ENCODE measurements at places on chromosomes 1 and 21.

DNA sequence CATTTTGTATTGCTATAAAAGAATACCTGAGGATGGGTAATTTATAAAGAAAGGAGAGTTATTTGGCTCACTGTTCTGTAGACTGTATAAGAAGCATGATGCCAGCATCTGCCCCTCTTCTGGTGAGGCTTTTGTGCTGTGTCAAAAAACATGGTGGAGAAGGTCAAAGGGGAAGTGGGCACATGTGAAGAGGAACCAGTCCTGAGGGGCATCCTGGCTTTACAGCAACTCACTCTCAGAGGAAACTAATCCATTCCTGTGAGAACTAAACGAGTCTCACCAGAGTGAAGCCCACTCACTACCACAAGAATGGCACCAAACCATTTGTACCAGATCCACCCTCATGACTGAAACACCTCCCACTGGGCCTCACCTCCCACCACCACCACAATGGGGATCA, 18.8 kb upstream of the SELP start:
- DNase-seq, result no peak

DNA sequence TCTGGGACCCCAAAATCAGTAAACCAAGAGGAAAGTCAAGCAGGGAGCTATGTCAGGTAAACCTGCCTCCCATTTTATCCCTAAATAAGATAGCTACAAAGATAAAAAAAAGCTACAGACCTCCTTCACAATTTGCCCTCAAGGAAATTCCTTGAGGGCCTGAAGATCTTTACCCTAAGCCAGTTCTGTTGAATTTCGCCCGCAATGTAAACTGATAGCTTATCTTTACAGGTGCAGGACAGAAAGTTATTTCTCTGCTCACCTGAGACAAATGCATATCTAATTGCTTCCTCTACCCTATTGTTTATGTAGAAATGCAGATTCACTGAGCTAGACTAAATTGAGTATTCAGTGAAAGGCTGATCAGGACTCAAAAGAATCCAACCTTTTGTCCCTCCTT, 153.4 kb upstream of the CHRM3 start:
- DNase-seq, result no peak

GRCh38 chr1:241336335-241336734, 20.7 kb downstream of the RGS7 start:
- no peak for DNase-seq

- no peak for DNase-seq
Observed at GRCh38 chr21:41170859-41171609, 3.1 kb downstream of the BACE2 start.

DNA sequence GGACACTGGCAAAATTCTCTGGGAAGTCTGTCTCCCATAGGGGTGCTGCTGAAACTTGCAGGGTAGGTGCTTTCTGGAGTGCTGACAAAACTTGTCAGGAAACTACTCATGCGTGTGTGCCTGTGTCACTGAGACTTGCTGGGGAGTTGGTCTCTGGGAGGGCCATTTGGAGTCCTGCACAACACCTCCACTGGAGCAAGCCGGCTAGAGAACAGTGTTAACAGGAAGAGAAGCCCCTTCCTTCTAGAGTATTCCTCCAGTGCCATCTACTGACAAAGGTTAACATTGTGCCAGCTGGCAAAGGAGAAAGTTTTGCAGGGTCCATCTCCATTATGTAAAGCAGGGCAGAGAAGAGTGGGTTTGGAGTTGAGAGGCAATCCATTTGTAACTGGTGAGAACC, 30.0 kb downstream of the ZMYM4 start:
- DNase-seq, result peak; percentile 1

- no peak for DNase-seq
Observed at GRCh38 chr1:88276163-88276562, 407.9 kb upstream of the PKN2 start.

DNA sequence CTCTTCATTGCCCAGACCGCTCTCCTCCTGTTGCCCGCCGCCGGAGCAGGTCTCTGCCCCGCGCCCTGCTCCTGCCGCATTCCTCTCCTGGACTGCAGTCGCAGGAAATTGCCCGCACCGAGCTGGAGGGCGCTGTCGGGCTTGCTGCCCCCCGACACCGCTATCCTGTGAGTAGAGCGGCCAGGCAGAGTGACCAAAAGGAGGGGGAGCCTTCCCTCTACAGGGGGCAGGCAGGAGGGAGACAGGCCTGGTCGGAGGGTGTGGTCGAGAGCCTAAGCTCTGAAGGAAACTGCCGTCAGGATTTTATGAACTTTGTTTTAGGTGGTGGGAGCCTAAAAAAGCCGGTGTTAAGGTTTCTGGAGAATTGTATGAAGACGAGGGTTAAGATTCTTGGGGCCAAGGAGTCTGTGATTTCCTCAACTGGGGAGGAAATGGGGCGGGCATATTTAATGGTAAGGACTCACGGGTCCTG, 517 bp downstream of the LRIG2 start:
- no peak for DNase-seq

- no peak for DNase-seq
Observed at GRCh38 chr1:109197158-109198042, 16.3 kb upstream of the SARS1 start.

GRCh38 chr1:160679893-160680292, 31.7 kb downstream of the CD48 start:
- no peak for DNase-seq

GRCh38 chr1:42177541-42177981, 13.0 kb upstream of the GUCA2A start:
- peak; percentile 41 for DNase-seq

DNA sequence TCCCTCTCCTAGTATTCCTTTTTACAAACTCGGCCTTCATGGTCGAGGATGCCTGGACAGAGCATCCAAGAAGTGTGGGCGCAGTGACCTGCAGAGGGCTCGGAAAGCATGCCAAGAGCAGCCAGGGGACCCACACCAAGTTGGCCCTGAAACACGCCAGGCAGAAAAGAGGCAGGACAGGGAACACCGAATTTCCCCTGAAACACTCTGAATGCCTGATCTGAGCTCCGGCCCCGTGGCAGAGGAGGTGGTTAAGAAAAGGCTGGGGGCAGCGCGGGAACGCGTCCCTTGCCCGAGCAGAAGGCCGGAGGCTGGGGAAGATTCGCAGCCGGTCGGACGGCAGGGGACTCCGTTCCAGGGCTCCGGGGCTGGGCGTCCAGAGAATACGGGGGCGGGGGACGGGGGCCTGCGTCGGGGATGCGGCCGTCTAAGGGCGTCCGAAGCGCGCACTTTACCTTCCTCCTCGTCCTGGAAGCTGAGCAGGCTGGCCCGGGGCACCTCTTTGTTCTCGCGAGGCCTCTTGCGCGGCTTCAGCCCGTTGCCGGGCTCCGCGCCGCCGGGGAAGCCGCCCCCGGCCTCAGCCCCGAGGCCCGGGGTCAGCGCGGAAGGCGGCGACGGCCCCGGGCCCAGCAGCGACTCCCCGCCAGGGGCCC, 558 bp downstream of the PAXBP1 start:
- DNase-seq, result peak; percentile 32

- no peak for DNase-seq
Observed at GRCh38 chr1:67584938-67585337, 100.1 kb upstream of the GADD45A start.

DNA sequence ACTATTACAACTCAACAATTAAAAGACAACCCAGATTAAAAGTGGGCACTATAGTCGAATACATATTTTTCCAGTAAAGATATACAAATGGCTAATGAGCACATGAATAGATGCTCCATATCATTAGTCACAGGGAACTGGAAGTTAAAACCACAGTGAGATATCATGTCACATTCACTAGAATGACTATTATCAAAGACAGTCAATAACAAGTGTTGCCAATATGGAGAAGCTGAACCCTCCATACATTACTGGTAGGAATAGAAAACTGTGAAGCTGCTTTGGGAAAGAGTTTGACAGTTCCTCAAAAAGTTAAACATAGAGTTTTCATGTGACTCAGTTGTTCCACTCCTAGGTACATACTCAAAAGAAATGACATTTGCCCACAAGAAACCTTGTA, 30.6 kb upstream of the MRPS6 start:
- DNase-seq, result no peak

- no peak for DNase-seq
Observed at GRCh38 chr1:201347498-201348210, 29.8 kb downstream of the TNNT2 start.

GRCh38 chr21:34987501-34988072, 61.5 kb downstream of the RUNX1 start:
- DNase-seq, result no peak
